Right atrium auricular region (tissue), 2 donors: ENCODE measurements at places on chromosomes 1 and 21.

GRCh38 chr1:178725466-178726086, 532 bp downstream of the RALGPS2 start:
- no peak for DNase-seq

DNA sequence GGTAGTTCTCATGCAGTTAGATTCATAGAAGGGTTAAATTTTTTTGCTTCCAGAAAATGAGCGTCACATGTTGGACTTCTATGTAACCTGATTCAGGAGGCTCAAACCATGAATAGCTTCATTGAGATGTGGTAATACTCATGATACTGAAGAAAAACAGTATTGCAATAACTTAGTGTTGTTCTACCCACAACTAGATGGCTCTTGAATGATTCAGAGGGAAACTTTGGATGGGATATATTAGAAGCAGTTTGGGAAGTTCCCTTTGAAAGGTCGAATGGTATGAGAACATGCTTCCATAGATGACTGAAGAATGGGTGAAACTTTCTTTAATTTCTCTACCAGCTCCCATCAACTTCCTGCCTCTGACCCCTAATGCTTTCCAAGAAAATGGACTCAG, 211.7 kb upstream of the PTGFR start:
- DNase-seq = no peak

GRCh38 chr1:24149866-24150233, 6.9 kb upstream of the IL22RA1 start:
- peak; percentile 72 for DNase-seq

DNA sequence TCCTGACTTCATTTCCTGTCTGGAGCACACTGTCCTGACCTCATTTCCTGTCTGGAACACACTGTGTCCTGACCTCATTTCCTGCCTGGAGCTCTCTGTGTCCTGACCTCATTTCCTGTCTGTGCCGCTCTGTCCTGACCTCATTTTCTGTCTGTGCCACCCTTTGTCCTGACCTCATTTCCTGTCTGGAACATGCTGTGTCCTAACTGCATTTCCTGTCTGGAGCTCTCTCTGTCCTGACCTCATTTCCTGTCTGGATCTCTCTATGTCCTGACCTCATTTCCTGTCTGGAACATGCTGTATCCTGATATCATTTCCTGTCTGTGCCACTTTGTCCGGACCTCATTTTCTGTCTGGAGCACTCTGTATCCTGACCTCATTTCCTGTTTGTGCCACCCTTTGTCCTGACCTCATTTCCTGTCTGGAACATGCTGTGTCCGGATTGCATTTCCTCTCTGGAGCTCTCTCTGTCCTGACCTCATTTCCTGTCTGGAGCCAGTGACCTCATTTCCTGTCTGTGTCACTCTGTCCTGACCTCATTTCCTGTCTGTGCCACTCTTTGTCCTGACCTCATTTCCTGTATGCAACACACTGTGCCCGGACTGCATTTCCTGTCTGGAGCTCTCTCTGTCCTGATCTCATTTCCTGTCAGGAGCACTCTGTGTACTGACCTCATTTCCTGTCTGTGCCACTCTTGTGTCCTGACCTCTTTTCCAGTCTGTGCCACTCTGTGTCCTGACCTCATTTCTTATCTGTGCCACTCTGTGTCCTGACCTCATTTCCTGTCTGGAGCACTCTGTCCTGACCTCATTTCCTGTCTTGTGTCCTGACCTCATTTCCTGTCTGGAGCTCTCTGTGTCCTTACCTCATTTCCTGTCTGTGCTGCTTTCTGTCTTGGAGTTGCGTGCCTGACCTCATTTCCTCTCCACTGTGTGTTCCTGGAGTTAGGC, 27.6 kb downstream of the SKI start:
- DNase-seq = no peak

GRCh38 chr1:92989253-92989652, 28.0 kb upstream of the DIPK1A start:
- no peak for DNase-seq

- no peak for DNase-seq
These were observed 70.3 kb downstream of the PIK3CD start for GRCh38 chr1:9721606-9722377.
